ENCODE measurements at places on chromosomes 5 and 9.

DNA sequence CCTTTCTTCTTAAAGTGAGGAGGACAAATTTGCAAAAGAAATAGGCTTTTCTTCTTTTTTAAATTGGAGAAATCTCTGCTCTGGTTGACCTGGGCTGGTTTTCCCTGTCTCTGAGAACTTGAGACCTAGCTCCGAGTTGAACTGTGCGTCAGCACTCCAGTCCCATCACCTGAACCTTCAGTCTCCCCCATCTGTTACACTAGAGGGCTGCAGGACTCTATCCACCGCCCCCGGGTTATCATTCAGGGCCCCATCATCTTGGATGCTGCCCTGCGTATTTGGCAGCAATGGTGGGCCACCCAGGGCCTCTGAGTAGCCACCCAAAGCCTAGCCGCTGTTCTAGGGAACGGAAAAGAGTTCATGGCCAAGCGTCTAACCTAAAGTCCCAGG, 2.5 kb downstream of the FOXE1 start:
- no peak for DNase-seq

GRCh38 chr5:62794456-62794855, 215.8 kb downstream of the LRRC70 start:
- DNase-seq: no peak

DNA sequence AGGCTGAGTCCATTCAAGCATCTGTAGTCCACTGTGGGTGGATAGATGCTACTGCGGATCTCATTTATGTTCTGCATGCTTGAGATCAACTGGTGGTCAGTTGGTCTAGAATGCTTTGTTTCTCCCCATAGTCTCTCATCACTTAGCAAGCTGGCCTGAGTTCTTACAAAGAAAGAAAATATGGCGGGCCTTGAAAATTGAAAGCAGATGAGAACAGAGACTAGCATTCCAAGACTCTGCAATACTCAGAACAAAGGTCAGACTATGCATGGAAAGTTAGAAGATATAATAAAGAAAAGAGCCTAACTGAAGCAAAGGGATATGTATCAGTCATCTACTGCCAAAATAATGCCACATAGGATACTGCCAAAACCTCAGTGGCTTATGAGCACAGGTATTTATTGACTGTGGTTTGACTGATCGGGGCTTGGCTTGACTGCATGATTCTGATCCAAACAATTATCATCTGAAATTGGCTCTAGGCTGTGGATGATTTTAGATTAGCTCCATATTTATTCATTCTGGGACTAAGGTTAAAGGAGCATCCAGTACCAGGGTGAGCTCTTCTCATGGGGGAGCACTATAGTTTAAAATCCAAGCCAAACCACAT, 258.9 kb downstream of the TAF11L14 start:
- DNase-seq: no peak

DNA sequence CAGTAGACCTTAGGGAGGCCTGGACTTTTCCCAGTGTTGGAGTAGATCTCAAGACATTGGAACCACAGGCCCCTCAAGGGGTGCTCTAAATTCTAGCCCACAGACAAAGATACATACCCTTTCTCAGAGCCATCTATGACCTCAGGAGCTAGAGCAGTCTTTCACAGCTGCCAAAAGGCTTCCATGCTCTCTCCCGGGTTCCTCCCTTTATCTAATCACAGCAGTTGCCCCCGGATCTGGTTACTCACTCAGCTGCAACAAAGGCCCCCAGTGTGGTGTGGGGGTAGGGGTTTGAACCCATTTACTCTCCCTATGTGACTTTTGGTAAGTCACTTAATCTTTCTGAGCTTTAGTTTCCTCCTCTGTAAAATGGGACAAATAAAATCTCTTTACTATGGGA, 27.0 kb downstream of the POU4F3 start:
- no peak for DNase-seq

DNA sequence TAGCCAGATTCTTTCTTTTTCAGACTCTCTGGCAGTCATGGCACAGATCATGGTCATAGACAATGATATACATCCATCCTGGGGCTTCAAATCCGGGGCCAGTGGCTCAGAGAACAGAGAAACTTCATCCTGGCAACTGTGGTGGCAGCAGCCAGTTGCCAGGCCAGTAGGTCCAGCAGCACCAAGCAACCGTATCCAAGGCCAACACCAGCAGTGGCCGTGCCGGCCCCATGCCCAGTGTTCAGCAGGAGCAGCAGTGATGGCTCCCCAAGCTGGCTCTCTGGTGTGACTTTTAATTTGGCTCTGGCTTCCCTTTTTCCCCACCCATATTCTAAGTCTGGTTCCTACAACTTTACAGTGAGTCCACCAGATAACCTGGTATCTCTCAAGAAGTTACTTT, 300.5 kb downstream of the DEPDC1B start:
- DNase-seq: no peak

DNA sequence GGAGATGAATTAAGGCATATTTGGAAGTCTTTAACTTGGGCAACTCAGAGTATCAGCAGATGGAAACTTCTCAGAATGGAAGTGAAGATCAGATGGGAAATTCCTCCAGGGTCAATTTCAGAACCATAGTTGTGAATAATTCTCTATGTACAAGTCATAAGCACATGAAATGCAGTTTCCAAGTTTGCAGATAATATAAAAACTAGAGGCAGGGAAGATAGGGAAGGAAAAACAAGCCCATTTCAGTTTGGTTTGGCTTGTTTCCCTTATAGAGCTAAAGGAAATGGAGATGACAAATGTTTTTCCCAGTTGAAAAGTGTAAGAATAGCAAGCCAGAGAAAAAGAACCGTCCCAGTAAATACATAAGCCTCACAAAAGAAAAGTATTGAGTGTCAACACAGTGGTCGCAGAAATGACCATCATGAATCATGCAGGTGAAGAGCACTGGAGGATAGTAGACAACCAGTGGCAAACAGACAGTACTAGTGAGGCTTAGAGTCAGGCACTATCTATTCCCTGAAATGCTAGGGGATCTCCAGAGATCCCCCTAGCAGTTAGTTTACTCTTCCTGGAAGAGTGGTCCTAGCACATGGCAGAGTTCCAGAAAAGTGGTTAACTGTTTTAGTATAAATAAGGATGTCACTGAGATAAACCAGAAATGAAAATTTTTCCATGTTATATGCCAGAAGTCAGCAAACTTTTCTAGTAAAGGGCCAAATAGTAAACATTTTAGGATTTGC, 245.9 kb downstream of the SAXO1 start:
- no peak for DNase-seq

DNA sequence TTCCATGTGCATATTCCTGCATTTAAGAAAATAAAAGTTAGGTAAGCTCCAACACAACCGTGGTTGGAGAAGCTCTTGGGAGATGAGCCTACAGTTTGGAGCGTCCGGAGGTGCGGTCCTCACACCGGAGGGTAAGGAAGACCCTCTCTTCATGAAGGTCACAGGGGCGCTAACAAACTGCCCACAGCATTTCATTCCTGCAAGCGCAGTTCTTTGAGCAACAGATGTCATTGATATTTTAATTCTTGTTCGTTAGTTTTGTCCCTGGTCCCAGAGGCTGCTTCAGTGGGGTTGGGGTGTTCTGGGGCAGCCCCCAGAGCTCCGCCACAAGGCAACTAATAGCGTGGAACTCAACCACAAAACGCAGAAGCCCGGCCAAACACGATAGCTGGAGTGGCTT, 376.2 kb downstream of the IRX2 start:
- peak; percentile 12 for DNase-seq

All from islet precursor cell (in vitro differentiated cells).